GM19239 (cell line): ENCODE measurements at places on chromosomes 6 and 20.
A peak's percentile ranks its signal among the peaks of the same experiment; 100 is the strongest.

GRCh38 chr20:43658069-43658722 is 8.7 kb upstream of the MYBL2 start:
- no peak for DNase-seq

GRCh38 chr6:138691595-138692057 is 81.9 kb upstream of the CCDC28A start:
- no peak for DNase-seq

DNA sequence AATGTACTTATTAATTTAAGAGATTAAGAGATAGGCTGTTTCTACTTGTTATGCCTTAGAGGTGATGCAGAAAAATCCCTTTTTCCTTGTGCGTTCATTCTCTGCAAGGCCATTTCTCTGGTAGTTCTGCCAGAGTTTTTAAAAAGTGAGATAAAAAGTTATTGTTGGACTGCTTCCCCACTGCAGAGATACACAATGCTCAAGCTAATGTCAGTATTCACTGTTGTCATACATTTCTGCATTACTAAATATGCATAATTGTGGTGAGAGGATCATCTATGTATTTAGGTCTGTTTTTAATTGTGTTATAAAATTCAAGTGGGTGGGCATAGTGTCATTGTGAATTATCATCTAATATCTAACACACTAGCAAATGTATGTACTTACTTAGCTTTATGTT is 600.4 kb downstream of the HTR1B start:
- no peak for DNase-seq

DNA sequence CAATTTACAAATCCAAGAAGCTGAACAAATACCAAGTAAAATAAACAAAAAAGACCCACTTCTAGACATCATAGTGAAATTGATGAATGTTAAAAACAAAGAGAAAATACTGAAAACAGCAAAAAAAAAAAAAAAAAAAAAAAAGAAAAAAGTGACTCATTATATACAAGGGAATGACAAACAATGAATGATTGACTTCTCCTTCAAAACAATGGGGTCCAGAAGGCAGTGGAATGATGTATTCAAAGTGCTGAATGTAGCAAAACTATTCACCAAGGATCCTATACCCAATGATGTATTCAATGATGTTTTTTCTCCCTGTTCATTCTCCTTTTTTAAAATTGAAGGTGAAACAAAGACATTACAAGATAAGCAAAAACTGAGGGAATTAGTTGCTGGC is 650.0 kb downstream of the UTRN start:
- no peak for DNase-seq

GRCh38 chr20:3710703-3711483 is 1.5 kb downstream of the SIGLEC1 start:
- DNase-seq: peak; percentile 81
